ENCODE measurements at places on chromosomes 13 and 19. TPM values are rescaled to one million over a fixed set of nuclear protein-coding genes. Genes with fewer than 3 reads are reported as not detected.

The ZNF442 gene
- 3.4 TPM for total RNA-seq

The ZNF253 gene
- total RNA-seq: 10.1 TPM

The MCEMP1 gene
- 4.8 TPM for total RNA-seq

The ERICH6B gene
- total RNA-seq: not detected

The RFPL4AL1 gene
- not detected for total RNA-seq

The VSIG10L gene
- 0.68 TPM for total RNA-seq

DNA sequence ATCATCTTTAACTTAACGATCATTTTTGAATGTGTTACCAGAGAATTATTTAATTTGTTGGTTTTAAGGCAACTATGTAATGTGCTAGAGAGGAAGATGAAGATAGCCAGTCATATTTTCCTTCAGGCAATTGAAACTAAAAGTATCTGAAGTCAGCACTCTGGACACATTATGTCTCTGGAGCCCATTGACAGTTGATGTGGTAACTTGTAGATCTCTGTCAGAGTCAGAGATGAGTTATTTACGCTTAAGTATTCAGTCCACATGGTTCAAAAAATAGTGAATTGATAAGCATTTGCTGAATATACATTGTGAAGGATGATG, 2.1 kb downstream of the ZMYM2 start:
- DNase-seq: no peak

- DNase-seq: no peak
Observed at GRCh38 chr19:33376941-33377557, 3.5 kb downstream of the CEBPG start.

DNA sequence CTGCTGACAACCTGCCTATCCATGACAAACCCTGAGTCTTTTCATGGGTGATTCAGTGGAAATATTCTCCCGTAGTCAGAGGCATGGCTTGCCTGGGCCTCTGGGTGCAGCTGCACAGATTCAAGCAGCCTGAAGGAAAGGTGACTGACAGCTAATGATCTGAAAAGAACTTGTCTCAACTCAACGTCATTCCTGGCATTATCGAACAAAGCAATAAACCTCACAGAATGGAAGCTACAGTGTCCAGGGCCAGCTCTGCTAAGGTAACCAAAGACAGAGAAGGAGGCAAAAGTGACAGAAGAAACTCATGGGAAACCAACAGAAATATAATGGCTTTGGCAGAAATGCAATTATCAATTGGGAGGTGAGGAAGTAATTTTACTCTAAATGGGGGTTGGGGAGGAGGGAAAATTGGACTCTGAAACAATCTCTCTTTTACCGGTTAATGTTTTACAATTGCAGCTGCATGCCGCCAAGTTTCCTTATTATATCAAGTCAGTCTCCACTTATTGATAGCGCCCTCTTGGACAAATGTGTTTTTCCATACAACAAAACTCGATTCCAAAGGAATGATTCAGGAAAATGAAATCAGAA, 12.9 kb downstream of the STARD13 start:
- no peak for DNase-seq

DNA sequence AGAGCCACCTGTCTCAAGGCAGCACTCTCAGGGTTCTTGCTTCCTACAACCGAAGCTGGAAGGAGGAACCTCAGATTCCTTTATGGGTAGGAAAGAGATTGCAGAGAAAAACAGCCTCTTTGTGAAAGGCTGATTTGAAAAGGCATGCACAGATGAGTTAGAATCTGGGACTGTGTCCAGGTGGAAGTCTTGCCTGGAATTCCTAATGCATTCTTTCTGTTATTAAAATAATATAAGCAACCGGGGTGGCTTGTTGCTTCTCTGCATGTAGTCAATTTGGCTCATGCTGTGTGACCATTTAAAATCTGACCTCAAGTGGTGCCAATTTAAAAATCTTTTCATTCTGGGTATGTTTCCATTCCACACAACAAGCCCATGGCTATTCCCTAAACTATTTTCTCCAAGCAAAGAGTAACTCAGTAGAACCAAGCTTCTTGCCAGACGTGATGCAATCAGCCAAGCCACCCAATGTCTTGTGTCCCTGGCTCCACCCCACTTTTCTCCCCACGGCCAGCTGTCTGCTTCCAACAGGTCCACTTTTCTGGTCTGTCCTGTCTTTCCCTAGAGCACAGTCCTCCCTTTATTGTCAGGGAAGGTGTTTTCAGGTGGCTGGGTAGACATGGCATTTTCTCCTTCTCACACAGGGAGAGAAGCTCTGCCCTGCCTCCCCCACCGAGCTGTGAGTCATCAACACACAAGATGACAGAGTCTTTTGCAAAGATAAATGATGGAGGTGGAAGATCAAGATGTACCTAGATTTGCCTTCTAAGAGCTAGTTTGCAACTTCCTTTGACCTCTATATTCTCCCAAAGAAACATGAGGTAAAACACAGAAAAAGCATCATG, 394.3 kb downstream of the FOXO1 start:
- no peak for DNase-seq

GRCh38 chr19:55681131-55682092, 6.4 kb downstream of the EPN1 start:
- no peak for DNase-seq

DNA sequence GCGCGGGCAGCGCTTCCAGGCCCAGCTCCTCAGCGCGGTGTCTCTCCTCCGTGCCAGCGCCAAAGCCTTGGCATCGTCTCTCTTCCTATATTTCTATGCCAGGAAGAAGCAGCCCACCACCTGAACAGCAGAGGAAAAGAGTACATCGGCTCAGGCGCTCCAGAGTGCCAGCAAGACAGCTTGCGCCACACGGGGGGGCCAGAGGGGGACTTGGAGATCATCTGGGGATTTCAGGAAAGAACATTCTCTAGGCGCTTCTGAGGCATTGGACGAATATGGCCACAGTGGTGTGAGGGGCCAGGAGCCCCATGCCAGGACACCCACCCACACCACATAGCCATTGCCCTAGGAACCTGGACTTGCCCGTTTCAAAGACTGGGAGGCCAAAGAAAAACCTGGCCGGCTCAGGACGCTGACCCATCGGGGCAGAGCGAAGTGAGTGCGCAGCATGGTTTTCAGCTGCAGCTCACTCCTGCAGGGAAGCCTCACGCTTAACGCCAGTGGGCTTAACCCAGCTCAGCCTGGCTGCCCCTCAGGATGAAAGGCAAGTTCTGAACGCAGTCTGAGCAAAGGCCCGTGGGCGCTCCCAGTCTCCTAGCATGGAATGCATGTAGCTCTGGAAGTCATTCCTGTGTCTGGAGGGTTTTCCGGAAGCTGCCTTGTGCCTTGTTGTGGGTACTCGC, 62.1 kb downstream of the GGACT start:
- no peak for DNase-seq

DNA sequence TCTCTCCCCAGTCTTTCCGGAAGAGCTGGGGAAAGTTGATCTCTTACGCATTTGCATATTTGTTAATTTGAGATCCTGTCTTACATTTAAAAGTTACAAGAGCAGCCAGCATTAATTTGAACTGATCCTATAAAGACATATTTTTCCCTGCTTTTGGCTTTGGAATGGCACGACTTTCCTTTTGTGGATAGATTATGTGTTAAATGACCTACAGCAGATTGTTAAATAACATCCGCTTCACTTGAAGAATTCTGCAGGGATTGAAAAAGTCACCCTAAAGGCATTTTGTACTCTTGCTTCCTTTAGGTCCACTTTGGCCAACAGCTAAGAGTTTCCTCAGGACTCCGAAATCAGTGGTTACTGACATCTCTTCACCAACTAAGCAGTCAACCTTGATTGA, 334.0 kb downstream of the TBC1D4 start:
- DNase-seq: no peak

DNA sequence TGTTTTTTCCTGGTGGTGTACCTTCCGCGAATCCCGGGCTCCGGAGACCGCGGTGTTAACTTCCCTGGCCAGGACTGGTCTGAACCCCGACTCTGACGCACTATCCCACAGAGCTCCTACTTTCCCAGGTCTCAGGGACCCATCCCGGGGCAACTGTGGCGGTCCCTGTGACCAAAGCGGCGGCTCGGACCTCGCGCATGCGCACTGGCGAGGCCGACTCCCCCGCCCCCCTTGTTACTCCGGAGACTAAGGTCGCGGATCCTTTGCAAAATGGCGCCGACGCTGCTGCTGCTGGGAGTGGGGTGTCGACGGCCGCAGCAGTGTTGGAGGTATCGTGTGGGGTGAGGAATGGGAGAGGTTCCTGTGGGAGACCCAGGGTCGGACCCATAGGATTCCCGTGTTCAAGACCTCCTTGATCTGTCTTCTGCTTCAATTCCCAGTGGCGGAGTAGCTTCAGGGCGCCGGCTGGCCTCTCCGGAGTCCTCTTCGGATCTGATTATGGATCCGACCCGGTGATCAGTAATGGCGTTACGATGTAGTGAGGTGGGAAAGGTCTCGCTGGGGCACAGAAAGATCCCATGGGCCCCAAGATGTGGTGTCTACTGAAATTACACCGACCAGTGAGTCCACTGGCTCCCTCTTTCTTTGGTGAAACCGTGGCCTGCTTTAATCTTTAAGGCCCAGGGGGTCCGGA, 66.6 kb upstream of the ZNF527 start:
- no peak for DNase-seq

- no peak for DNase-seq
Observed at GRCh38 chr19:1955171-1956121, 14.5 kb downstream of the CSNK1G2 start.

GRCh38 chr19:10288662-10289166, 1.0 kb upstream of the ICAM5 start:
- DNase-seq: peak; percentile 45

DNA sequence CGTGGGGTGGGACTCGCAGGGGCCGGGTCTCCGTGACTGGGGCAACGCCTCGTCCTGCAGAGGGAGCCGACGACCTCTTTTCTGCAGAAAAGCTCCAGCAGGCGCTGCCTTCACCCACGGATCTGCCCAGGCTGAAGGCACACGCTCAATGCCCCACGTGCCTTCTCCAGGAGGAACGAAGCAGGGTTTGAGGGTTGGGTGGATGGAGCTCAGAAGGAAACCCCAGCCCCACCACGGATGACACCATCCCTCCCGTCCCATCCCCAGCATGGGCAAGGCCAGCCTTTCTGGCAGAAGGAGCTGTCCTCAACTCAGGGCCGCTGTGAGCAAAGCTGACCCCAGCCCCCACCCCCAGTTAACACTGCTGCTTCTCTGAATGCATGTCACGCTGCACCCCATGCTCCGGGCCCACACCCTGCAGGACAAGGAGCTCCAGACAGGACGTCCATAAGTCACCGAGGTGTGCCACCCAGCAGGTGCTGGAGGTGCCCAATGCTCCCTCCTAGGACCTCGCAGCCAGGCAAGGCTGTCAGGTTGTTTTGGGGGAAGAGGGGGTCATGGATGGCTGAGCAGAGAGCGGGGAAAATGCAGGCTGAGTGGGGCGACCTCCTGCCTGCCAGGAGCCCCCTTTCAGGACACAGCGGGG, 7.4 kb downstream of the C19orf25 start:
- no peak for DNase-seq

- no peak for DNase-seq
Observed at GRCh38 chr13:41491436-41491835, 34.1 kb downstream of the RGCC start.

- no peak for DNase-seq
Observed at GRCh38 chr19:20858218-20858617, 64.8 kb upstream of the ZNF85 start.
